ENCODE measurements at places on chromosomes 11 and 22.

DNA sequence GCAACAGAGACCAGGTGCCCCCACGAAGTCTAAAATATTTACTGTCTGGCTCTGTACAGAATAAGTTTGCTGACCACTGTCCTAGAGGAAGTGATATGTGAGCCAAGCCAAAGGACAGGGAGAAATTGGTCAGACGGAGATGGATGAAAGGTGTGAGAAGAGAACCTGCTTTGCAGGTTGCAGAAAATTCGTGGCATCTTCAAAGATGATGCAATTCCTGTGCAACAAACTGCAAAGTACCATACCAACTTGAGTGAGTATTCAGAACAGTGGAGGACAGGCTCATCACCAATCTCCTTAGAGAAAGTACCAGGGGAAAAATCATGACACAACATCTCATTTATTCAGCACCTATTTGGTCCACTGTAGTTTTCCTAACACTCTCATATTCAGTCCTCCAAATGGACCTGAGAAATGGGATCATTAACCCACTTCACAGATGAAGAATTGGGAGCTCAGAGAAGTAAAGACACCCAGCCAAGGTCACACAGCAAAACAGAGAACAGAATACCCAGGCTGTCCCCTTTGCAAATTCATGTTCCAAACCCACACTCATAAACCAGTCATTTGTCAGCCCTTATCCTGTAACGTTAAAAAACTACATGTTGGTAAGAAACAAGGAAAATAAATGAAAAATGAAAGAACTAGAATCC lies 536.8 kb downstream of the MIAT start:
- DNase-seq: no peak

DNA sequence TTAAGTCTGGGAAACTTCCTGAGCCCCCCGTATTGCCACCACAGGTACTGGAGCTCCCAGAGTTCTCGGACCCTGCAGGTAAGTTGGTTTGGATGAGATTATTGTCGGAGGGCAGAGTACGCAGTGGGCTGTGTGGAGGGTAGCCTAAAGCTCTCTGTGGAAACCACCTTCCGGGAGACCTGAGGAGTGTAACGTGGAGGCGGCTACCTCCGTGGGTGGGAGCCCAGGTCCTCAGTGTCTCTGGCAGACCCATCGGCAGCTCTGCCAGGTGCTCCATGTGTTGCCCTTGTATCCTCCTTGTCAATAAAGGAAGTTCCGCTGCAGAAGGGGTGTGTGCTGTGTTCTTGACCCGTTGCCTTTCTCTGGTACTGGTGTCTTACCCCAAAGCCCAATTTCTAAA lies 61.4 kb downstream of the SYT13 start:
- DNase-seq: no peak

DNA sequence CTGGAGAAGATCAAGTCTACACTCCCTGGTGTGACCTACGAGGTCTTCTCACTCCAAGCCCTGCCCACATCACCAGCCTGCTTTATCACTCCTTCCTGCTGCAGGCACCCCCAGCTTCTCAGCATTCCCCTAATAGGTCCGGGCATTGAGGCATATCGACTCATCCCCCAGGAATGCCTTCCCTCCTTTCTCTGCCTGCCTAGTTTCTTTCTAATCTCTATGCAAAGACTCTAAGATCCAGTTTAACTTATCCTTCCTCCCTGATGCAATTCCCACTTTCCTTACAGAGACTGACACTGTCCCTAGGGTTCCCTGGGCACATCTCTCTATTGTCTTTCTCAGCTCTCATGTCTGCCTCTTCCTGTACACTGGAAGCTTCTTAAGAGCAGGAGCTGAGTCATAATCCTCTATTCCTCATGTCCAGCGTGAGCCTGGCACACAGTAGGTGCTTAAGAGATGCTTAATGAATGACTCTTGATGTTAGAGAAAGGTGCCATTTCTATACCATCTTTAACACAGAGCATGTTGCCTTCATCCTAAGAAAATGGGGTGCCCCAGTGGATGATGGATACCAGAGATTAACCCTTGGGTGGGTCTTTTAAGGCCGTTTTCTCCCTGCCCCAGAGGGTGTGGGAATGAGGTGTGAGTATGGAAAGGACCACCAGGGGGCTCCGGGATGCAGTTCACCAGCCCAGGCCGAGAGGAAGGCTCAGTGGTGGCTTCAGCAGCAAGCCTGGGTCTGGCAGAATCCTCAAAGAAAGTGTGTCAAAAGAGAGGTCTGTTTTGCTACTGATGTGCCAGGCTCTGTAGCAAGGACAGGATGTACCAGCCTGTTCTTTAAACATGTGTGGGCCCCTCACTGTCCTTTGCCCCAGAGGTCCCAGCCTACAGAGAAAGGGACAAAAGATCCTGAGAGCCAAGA lies 34.7 kb downstream of the PARVA start:
- peak; percentile 27 for DNase-seq

DNA sequence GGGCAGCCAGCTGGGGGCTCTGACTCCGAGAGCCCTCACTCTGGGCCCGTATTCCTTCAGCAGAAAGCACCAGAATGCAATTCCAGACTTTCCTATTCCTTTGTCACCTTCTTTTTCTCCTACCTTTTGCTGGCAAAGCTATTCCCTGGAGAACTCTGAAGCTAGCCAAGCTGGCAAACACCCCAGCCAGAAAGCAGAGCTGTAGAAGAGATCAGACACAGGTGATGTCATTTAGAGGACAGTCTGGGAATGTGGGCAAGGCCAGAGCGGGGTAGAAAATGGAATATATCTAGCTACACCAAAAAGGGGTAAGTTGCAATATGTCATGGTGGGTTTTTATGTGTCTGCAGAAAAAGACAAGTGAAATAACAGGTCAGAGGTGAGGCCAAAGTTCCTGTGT lies 205.1 kb downstream of the NXPE2 start:
- no peak for DNase-seq

DNA sequence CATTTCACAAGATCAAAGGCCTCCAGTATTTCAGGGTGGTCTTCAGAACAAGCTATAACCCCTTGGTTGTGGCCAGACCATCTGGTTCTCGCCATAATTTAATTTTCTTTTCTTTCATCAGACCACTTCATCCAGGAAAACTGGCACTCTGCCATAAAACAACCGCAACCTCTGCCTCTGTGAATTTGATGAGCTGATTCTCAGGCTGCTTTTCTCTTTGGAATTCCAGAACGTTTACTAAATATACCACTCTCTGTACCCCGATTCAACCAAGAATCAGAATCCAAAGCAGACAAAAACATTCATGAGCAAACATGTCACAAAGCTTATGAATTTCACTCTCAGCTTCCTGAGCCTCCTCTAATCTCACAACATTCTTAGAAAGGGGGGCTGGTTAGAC lies 331.8 kb upstream of the SYN3 start:
- no peak for DNase-seq

GRCh38 chr11:90947930-90948329 lies 725.1 kb upstream of the CHORDC1 start:
- no peak for DNase-seq

- no peak for DNase-seq
Observed at GRCh38 chr11:96257972-96258934, 84.7 kb downstream of the MAML2 start.

DNA sequence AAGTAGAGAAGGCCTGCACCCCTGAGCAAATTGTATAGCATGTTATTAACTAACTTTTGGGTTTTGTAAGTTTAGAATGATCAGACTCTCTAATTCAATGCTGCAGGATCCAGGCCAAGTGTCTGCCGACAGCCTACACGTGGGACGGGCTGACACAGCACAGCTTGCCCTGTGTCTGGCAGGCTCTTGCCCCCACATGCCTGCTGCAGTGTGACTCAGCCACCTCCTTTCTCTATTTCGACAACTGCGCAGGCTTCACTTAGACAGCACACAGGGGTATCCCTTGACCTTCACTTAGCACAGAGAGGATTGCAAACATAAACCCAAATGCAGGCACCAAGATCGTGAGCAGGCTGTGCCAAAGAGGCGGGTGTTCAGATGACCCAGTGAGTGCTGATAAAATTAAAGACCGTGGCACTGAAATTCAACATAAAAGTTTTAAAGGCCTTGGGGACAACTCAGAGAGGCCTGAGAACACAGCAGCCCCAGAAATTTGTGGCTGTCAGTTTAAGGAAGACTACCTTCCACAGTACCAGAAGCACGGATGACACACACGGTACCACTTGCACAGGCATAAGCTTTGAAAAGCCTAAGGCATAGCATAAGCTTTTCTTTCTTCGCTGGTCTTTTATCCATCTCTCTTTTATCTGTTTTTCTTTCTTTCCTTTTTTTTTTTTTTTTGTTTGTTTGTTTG lies 37.8 kb downstream of the SCN3B start:
- DNase-seq: no peak

DNA sequence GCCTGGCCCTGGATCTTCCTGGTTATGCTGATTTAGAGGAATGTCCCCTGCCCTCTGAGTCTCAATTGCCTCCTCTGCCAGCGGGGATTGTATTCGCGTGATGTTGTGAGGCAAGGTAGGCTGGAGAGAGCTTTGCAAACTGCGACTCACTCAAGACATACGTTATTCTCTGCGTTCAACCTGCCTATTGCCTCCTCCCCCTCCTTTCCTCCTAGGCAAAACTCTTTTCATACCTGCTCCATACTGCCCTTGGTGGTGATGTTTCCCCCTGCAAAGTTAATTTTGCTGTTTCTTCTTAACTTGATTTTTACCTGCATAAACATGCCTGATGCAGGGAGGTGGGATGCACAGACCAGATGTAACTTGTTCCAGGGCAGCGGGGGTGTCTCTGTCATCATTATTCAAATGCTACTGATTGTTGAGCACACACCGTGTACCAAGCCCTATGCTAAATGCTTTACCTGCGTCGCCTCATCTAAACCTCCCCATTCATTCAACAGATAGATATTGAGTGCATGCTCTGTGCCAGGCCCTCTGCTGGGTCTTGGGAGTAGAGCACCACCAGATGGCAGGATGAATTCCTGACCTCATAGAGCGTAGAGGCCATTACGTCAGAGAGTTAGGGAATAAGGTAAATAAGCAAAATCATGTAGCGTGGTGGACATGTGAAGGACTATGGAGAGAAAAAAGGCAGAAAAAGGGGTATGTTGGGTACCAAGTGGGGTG lies 29.0 kb downstream of the SGSM1 start:
- no peak for DNase-seq

DNA sequence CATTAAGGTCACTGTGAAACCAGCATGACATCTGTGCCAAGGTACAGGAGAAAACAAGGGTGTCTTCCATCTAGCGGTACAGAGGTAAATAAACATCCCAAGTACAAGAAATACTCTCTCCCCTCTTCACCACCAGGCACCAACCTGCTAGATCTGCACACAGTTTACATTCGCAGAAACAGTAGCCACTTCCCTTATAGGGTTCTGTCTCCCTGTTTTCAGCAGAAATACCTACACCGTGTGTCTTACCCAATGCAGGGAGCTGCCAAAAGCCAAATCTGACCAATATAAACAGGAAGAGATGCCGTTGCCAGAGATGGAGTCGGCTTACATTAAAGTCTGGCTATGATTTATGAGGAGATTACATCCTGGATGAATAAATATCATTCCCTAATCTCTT lies 1.2 kb downstream of the SCN4B start:
- DNase-seq: no peak

DNA sequence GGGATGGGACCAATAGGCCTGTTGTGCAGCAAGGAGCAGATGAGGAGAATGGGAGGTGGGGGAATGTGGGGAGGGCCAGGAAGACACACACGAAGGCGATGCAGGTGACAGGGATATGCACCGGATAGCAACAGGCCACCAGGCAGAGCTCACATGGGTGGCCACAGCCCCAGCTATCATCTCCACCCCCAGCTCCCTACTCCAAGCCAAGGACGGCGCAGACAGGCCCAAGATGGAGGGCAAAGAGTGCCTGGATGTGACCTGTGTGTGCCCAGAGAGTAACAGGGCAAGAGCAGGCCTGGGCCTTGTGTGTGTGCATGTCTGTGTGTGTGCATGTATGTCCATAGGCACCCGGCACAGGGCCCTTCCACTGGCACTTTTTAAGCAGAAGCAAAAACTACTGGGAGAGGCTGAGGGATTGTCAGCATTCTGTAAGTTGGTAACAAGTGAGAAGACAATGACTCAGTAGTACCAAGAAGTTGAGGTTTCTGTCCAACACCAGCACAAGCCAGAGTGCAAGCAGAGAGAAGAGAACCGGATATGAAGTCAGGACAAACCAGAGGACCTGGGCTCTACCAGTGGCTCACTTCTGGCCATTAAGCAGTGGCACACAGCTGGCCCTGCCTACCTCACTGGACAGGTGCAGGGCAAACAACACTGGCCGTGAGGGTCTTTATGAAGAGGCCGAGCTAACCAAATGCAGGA lies 36.4 kb downstream of the NRXN2 start:
- DNase-seq: no peak

GRCh38 chr22:50078246-50078645 lies 7.0 kb downstream of the MLC1 start:
- DNase-seq: no peak

DNA sequence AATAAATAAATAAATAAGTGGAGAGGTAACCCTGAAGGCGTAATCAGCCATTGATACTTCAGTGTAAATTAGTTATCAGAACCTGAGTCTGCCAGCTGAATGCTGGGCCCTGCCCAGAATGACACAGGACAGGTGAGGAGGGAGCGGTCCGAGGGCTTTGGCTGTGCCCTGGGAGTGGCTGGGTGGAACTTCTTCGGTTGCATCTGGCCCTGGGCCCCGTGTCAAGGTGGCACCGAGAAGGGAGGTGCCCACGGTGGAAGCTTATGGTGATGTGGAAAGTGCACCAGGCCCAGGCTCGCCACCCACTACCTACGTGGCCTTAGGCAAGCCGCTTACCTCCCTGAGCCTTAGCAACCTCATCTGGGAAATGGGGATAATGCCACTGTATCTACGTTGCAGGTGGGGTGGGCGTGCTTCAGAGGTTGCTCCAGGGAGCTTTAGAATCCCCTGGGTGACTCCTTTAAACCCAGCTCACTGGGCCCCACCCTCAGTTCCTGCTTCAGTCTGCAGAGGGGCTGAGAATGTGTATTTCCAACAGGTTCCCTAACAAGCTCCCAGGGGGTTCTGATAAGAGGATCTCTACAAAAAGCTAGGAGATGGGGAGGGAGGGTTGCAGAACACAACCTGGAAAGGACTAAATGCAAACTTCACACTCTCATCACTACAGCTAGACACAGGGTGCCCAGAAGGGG lies 38.8 kb downstream of the TXN2 start:
- DNase-seq: no peak

DNA sequence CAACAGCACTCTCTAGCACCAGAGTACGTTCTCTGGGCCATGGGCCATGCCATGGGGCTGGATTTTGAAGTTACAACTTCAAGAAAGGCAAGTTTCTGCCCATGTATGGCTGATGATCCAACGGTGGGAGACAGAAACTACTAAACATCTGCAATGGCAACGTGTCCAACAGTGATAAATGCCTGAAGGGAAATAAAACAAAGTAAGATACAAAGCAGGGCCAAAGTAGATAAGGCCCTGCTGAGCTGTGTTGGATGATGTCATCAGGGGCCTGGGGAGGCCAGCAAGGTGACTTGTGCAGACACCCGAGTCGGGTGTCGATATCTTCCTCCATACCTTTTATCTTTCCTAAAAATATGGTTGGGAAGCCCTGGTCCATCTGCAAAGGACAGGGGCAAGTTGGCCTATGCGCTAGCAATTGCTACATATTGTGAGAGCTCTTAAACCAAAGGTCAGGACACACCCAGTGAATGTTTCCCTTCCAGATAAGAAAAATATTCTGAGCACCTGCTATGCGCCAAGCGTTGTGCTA lies 487.2 kb downstream of the MN1 start:
- DNase-seq: no peak
